ENCODE measurements at places on chromosomes 7 and 10. TPM values are rescaled to one million over a fixed set of nuclear protein-coding genes. Genes with fewer than 3 reads are reported as not detected.

Gene EBF3
- 1.9 TPM for total RNA-seq

- DNase-seq = peak; percentile 45
Observed at GRCh38 chr7:150357771-150358427, 10.7 kb upstream of the REPIN1 start.

DNA sequence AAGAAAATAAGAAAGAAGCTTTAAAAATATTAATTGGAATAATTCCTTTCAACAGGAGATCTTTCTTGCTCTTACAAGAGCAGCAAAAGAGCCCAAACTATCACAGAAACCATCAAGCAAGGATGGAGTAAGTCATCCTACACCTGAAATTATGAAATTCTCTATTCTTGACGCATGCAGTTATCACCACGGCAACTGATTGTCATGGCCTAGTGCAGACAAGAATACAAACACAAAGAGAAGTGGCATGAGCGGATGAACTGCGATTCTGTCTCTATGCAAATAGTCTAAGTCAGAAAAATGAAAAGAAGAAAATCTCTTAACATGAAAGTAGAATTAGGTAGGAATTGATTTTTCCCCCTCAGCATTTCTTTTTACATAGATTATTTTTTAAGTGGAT is 54.8 kb upstream of the SLC35B4 start:
- no peak for DNase-seq

- no peak for DNase-seq
Observed at GRCh38 chr7:116166156-116166555, 44.2 kb upstream of the TES start.

DNA sequence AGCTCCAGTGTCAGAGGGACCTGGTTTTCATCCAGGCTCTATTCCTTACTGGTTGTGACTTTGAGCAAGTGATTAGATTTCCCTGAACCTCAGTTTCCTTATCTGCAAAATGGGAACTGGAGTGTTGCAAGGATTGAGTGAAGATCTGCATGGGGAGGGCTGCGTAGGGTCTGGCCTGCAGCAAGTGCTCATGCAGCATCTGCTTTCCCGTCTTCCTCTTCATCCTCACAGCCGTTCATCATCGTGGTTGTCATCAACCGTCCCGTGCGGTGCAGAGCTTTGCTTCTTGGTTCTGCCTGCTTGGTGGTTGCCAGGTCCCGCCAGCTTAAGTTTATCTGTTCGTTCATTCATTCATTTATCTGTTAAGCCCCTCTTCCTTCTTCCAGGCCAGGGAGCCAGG is 135.0 kb downstream of the GRK5 start:
- no peak for DNase-seq

- DNase-seq = peak; percentile 10
Observed at GRCh38 chr7:30713392-30713791, 31.1 kb upstream of the CRHR2 start.

GRCh38 chr10:4131407-4132215 is 346.6 kb upstream of the KLF6 start:
- DNase-seq = no peak

DNA sequence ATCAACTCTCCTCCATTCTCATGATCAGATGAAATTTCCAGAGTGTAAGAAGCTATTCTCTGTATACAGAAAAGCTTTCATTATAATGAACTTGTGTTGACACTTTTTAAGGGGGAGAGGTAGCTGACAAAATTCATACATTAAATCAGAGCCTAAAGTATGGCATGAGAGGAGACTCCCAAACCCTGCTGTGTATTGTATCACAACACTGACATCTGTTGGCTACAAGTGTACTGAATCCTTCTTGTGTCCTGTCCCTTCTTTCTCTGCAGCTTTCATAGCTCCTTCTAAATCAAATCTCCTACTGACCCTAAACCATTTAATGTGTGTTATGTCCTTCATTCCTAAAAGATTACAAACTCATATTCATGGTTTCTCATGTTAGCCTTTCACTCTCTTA is 70.9 kb downstream of the GCC1 start:
- no peak for DNase-seq
